NCI-H2171 (cell line): ENCODE measurements at places on chromosomes 3 and 15.

DNA sequence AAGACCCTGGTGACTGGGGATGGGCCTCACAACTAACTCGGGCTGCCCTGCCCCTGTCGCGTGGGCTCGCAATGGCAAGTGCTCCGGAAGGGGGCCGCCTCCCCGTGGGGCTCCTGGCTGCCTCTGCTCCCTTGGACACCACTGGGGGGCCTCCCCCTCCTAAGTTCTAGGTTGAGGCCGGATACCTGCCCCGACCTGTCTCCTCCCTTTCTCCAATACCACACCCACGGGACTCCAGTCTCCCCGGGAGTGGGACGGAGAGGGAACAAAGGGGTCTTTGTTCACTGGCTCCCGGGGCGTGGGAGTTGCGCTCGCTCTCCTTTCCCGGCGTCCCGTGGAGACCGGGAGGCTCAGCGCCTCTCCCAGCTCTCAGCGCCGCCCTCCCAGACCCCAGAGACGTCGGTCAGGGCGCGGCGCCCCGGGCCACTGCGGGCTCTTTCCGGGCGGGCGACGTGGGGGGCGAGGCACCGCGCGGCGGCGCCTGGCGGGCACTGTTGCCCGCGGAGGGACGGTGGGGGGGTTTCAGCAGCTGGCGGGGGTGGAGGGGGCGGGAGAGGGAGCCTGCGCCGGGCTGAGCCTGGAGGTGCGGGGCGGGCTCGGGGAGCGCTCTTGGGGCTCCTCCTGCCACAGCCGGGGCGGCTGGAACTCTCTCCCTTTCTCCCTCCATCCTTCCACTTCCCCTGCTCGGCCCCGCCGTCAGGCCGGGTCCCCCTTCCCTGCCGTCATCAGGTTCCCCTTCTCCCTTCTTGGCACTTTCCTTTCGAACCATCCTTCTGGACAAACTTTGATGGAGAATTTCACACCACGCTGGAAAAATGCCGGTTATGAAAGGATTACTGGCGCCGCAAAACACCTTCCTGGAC is at the start of gene KCNH8:
TSS of gene KCNH8 (plus strand) at position 606 of the 863 bp plus-strand sequence. CDS start at position 816, 210 bp downstream.
- DNase-seq = no peak

DNA sequence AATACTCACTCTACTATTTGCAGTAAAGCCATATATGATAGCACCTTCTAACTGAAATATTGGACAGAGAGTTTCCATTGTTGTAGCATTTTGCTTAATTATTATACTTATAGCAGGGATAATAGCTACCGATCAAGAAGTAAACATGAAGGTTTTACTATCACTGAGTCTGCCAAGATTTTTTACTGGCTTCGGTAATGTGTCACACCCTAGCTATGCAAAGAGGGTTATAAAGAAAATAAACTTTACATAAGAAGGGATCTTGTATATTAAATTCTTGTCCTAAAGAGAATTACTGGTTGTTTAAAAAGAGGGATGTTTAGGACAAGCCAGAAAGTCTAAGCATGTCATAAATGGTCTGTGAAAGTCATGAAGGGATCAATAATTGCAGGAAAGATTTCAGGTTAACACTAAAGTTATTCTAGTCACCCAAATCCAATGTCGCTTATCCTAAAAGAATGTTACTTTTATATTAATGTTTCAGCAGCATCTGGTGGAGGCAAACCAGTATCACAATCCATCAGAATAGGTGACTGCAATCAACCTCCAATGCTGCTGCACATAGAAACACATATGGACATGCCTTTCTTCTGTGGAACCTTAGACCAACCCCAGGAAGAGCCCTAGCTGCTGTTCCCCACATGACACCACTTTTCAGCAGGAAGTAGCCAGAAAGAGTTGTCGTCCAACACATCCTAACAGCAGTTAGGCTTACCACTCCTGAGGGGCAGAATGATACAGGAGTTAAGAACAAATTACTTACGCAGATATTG is 62.7 kb upstream of the GK5 start:
- DNase-seq = no peak

DNA sequence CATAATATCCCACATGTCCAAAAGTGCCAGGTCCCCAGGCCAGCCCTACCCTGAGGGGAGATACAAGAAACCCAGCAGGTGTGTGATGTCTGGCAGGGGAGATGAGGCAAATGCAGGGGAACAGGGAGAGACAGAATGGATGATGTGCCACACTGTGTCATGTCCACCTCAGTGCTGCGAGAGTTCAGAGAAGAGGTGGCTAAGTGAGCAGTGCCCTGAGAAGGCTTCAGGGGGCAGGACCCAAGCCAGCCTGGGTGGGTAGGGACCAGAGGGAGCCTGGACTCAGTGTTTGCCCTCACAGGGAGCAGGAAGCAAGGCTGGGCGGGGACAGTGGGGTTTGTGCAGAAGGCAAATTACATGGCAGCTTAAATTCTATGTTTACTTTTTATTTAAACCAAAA is 61.2 kb downstream of the KLHL6 start:
- no peak for DNase-seq

GRCh38 chr3:66499881-66500575 is 794 bp downstream of the LRIG1 start:
- DNase-seq = no peak

GRCh38 chr15:46344115-46344724 is 709.4 kb downstream of the SQOR start:
- DNase-seq = peak; percentile 94

DNA sequence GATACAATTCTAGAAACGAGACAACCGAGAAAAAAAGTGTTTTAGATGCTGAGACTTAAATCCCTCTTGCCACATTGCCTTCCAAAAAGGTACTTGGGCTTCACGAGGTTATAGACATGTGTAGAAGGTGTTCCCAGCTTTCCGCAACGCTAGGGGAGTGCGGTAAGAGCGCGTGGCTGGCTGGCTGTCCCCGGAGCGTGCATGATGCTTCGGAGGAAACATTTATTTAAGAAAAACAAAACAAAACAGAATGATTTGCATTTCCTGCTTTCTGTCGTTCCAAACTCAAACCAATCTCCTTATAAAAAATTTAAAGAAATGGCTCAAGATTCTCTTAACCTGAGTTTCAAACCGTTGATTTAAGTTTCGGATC is 841 bp downstream of the SLC6A20 start:
- DNase-seq = no peak

- DNase-seq = no peak
Measured at GRCh38 chr3:58539626-58540025, 2.6 kb upstream of the ACOX2 start.

- no peak for DNase-seq
Measured at GRCh38 chr3:43559961-43560360, 61.9 kb downstream of the ANO10 start.

- peak; percentile 28 for DNase-seq
Measured at GRCh38 chr3:62602129-62602770, 228.9 kb upstream of the FEZF2 start.

DNA sequence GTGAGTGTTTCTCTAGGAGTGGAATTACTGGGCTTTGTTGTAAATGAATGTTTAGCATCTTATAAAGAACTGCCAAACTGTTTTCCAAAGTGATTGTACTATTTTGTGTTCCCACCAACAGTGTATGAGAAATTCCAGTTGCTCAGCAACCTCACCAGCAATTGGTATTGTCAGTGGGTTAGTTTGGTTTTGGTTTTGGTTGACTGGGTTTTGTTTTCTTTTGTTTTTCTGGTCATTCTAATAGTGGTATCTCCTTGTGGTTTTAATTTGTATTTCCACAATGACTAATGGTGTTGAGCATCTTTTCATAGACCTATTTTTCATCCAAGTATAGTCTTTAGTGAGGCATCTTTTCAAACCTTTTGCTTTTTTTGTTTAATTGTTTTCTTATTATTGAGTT is 27.1 kb downstream of the FILIP1L start:
- no peak for DNase-seq

- no peak for DNase-seq
Measured at GRCh38 chr3:13420831-13421765, 976 bp upstream of the NUP210 start.

DNA sequence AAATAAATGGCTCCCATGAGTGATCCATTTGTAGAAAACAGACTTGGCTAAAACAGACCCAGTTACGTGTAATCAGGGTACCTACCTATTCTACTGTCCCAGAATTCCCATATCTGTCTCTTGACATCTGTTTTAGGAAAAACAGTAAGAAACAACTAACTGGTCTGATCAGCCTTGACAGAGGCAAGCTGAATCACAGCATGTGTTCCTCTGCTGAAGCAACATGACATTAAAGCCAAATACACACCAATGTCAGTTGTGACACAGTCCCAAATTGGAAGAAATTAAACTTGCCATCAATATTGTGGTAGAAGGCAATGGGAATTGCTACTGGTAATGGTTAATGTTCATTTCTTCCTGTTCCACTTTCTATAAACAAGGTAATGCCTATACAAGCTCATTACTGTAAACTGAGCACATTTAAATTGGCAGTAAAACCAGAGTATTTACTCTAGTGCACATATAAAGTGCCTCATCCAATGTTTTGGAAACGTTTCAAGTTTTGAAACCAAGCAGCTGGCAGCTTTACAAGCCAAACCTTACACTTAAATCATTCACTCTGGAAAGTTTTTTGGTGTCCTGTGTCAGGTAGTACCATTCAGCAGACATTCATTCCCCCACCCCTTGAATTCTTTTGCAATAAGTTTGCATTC is 27.0 kb downstream of the ALDH1A2 start:
- DNase-seq = no peak

- DNase-seq = no peak
Measured at GRCh38 chr15:39180030-39180429, 400.8 kb upstream of the THBS1 start.

- DNase-seq = no peak
Measured at GRCh38 chr3:146067048-146067447, 93.9 kb downstream of the PLOD2 start.

DNA sequence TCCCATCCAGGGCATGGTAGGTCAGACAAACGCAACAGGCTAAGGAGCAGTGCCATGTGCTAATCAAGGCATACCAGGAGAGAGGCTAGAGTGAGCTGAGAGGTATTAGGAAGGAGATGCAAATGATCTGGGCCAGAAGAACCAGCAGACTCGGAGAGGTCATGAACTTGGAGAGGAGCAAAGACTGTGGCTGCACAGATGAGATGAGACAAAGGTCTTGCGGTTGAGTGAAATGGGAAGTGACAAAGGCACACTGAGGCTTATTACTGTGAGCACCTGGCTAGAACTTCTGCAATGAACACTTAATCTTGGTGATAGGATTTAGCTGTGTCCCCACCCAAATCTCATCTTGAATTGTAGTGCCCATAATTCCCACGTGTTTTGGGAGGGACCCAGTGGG is 380.2 kb downstream of the ULK4 start:
- DNase-seq = no peak

DNA sequence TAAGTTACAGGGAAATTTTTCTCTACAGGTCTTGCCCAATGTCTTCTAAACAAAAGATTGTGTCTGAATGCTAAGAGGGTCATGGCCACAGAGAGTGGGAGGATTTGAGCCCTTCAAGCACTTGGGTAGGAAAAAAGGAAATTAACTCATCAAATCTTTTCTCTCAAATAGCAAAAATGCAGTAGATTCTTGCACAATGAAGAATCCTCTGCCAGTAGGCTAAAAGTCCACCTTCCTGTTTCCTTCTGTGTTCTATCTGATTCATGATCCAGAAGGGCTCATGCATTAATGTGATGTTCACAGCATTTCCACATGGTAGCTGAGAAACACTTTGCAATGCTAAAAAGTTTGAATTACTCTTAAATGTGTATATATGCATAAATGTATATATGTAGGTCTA is 177.1 kb downstream of the CD47 start:
- no peak for DNase-seq

GRCh38 chr3:156010829-156011228 is 109.5 kb upstream of the KCNAB1 start:
- peak; percentile 14 for DNase-seq

DNA sequence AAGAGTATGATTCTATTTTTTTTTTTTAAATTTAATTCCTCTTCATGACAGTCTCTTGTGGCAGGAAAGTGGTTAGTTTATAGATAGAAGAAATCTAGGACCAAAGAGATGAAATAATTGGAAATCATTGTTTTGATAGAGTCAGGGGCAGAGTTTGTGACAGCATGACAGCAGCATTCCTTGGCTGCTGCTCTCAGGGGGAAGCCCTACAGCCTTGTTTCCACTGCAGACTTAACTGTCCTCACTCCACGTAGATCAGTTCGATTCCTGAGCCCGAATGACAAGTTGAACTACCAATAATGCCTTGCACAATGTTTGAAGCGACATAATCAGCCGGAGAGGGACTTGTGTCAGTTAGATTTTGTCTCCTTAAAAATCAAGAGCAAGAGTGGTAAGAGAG is 189.0 kb upstream of the ICE2 start:
- no peak for DNase-seq
